ENCODE measurements at places on chromosomes 16 and 17.

GRCh38 chr17:8995711-8996110, 25.6 kb upstream of the NTN1 start:
- DNase-seq, result no peak

- no peak for DNase-seq
Measured at GRCh38 chr17:32348483-32348800, 1.5 kb upstream of the ZNF207 start.

- peak; percentile 14 for DNase-seq
Measured at GRCh38 chr16:85969159-85969558, 70.2 kb downstream of the IRF8 start.

DNA sequence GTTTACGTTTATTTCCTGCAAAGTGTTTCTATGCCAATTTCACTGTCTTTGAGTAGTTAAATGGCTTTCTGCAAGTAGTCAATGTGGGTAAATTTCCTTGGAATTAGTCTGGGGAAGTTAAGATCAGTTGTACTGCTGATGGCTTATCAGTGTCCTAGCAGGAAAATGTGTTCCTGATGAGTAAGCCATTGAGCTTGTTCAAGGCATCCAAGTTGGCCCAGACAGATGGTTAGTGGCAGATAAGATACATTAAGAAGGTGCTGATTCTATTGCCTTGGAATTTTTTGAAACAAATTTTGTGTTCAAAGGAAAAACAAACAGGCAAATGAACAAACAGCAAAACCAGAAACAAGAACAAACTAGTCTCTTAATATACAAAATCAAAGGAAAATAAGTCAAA, 258.4 kb downstream of the MAP2K6 start:
- DNase-seq, result peak; percentile 74

- DNase-seq, result peak; percentile 88
Measured at GRCh38 chr17:64411999-64412771, 21.5 kb upstream of the PECAM1 start.

DNA sequence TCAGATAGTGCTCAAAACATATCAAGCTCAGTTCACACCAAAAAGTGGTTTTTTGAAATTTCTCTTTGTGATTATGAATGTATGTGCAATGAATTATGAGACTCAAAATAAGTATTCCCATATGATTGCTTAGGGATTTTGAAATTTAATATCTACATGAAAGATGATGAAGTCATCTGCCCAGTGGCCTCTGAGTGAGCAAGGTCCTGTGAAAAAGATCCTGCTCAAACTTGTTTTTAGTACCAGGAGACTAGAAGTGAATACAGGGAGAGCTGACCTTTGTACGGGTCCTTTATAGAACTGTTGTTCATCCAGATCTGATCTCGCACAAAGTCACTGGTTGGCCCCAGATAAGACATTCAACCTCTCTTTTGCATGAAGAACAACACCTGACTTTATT, 151.9 kb upstream of the MAF start:
- DNase-seq, result no peak

DNA sequence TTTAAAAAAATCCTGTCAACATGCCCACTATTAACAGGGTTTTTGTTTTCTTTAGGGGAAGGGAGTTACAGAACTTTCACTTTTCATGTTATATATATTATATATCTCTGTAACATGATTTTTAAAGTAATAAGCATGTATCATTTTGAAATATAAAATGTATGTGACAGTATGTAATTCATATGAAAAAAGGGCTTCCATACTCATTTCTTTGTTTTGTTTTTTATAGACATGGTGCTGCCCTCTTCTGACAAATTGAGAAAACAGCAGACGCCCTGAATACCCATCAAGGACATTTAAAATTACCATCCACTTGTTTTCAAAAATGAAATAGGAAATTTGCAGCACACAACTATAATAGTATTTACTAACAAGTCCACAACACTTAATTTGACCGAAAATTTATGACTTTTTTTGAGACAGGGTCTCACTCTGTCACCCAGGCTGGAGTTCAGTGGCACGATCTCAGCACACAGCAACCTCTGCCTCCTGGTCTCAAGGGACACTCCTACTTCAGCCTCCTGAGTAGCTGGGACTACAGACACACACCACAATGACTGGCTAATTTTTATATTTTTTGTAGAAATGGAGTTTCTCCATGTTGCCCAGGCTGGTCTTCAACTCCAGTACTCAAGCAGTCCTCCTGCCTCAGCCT, 30.4 kb downstream of the CFDP1 start:
- DNase-seq, result peak; percentile 79

DNA sequence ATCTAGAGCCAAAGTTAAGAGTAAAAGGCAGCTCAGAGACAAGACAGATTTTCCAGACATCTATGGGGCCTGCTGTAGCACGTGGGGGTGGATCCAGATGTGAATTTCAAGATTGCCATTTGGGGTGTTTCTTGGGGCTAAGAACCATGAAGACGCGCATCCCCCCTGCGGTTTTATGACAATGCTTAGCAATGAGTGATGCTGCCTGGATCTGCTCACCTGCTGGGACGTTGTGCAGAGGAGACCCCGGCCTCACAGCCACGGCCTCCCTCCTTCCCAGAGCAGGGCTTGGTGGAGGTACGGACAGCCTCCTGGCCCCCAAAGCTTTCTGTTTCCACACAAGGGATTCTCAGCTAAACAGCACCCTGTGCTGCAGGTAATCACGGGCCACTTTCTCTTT, 151.5 kb upstream of the DYNLRB2 start:
- no peak for DNase-seq

GRCh38 chr17:15197229-15197628, 67.9 kb downstream of the PMP22 start:
- DNase-seq, result no peak

DNA sequence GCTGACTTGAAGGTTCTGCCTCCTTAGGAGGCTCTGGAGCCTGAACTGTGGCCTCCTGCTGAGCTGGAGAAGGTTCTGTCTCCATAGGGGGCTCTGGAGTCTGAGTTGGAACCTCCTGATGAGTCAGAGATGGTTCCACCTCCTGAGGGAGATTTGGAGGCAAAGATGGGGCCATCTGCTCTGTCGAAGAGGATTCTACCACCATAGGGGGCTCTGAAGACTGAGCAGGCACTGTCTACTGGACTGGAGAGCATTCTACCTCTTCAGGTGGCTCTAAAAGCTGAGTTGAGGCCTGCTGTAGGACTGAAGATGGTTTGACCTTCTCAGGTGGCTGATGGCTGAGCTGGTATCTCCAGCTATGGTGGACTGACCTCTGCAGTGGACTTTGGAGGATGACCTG, 16.2 kb downstream of the RDM1 start:
- no peak for DNase-seq

DNA sequence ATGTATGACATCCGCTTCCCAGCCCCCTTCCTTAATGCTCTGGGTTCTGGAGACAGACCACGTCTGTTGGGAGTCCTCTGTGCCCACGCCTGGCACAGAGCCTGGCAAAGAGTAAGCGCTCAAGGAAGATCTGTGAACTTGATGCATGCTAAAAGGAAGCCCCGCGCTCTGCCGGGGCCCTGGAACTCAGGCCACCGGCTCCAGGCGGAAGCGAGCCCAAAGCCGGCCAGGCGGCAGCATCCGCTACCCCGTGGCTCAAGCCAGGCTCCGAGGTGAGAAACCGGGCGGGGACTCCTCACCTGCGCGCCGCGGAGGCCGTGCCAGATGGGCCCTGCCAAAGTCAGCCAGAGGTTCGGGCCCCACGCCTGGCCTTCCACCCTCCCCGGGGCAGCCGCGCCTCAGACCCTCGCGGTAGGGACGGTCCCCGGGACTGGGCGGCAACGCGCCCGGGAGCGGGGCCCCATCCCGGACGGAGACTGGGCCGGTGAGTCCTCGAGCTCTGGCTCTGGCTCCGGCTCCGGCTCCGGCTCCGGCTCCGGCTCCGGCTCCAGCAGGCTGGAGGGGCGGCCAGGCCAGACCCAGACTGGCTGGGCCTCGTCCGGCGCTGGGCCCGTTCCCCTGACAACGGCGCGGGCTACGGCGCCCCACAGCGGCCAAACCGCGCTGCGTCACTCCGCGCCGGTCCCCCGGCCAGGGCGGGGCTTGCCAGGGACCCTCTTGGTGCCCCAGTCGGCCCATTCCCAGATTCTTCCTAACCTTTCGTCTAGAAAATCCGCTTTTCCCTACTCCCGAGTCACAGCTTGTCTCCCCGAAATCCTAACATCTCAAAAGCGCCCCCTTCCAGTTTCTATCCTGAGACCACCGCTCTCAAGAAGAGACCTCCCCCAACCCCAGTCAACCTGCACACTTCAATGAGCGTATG, at the start of gene ZDHHC1:
Gene ZDHHC1, minus strand, starts transcription at position 606 of the 922 bp plus-strand sequence. CDS start 8,702 bp downstream, outside the sequence.
- DNase-seq, result peak; percentile 64

DNA sequence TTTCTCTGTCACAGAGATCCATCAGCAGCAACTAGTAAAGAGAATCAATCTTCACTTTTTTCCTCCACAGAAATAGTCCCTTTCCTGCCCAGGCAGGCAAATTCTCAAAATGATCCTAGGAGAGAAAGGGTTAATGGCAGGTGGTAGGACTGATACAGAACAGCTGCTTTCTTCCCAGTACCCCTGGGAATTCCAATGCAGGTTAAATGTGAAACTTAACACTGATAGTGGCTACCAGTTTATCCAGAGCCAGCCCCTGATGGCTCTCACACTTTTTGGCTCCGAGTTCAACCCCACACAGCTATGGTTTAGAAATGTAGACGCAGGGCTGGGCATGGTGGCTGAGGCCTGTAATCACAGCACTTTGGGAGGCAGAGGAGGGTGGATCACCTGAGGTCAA, 22.2 kb downstream of the MARVELD3 start:
- DNase-seq, result no peak

DNA sequence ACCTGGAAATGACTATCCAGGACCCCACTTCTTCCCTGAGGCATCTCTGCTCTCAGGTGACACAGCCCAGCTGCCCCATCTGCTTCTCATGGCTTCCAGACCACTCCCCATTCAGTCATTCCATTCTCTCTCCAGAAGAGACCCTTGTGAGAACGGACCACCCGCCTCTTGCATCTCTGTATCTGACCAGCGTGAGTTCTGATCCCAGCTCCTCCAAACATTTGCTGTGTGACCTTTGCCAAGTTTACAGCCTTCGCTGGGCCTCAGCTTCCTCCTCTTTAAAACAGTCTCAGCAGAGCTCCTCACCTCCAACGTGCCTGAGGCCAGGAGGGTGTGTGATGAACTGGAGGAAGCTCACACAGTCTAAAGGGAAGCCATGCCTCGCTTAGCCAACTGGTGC, 39.6 kb downstream of the C16orf82 start:
- DNase-seq, result no peak

- no peak for DNase-seq
Measured at GRCh38 chr16:56109205-56109604, 82.1 kb upstream of the GNAO1 start.

GRCh38 chr16:74743668-74744299, 30.8 kb downstream of the FA2H start:
- DNase-seq, result peak; percentile 23

DNA sequence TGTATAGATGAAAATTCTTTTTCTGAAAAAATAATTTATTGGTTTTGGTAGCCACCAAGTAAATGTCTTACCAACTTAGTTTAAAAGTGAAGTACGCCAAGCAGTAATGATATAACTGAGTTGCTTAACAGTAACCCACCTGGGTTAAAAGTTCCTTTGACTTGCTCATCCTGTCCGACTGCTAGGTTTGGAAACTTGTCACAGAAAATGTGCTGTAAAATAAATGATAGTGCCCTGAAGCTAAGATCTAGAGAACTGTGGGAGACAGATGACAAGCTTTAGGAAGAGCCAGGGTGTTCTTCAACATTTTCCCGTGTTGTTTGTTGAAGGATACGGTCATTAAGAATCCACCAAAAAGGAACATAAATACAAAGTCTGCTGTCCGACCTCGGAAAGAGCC, 5.0 kb downstream of the DERL2 start:
- DNase-seq, result no peak

GRCh38 chr17:29561554-29562517, 5.0 kb downstream of the ABHD15 start:
- no peak for DNase-seq
